ENCODE measurements at places on chromosomes 3 and 15.
A peak's percentile ranks its signal among the peaks of the same experiment; 100 is the strongest.

DNA sequence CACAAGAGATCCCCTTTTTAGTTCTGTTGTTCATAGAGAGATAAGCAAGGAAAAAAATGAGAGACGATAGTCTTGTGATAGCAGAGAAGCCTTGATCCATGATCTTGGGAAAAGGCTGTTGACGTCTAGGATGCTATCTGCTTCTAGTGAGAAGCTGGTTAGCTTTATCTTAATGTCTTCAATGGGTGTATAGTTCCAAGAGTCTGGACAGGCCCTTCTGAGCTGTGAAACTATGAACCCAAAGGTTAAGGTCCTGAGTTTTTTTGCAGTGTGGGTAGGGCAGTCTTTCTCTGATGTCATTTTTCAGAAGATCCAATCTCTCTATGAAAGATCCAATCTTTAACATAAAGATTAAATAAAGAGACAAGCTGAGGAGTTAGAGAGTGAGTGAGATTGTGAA is 10.5 kb upstream of the NOX5 start:
- no peak for DNase-seq

DNA sequence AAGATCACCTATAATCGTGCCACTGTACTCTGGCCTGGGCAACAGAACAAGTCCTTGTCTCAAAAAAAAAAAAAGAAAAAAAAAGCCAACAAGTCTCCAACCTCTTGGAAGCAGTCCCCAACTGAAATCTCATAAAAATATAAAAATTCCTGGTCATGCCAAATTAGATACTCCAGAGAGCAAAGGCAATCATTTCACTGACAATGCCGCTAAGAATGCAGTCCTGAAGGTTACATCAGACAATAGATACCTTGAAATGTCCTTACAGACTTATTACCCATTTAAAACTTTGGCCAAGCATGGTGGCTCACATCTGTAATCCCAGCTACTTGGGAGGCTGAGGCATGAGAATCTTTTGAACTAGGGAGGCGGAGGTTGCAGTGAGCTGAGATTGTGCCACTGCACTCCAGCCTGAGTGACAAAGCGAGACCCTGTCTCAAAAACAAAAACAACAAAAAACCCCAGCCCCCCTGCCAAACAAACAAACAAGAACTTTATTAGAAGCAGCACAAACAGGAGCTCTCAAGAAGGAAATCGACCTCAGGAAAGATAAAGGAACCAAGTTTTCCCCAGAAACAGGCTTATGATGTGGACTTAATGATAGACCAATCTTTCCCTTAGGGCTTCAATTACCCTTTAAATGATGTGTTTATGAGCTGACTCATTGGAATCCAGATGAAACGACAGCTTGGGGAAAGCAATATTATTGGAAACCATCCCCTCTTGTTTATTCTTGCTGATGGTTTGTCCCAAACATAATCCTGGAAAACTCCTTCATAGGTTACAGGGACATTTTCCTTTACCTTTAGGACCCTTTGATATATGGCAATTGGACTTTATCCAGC is 53.1 kb upstream of the XCR1 start:
- DNase-seq, result no peak

DNA sequence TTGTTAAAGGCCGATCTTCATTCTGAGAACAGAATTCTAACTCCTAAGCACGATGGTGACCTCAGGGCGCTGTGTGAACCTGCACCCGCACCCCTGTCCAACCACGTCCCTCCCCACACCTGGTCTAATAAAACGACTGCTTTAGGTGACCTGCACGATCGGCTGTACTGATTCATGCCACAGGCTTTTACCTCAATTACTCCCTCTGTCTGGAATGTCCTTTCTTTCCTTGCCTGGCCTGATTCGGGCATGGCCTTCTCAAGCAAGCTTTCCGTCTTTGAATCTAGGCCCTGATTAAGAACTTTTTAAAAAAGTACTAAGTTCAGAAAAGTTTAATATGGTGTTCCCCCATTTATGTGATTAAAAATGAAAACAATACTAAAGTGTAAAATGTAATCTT is 842 bp upstream of the U2SURP start:
- no peak for DNase-seq

- peak; percentile 99 for DNase-seq
These were observed 13.9 kb upstream of the PRICKLE2 start for GRCh38 chr3:64238971-64239667.

DNA sequence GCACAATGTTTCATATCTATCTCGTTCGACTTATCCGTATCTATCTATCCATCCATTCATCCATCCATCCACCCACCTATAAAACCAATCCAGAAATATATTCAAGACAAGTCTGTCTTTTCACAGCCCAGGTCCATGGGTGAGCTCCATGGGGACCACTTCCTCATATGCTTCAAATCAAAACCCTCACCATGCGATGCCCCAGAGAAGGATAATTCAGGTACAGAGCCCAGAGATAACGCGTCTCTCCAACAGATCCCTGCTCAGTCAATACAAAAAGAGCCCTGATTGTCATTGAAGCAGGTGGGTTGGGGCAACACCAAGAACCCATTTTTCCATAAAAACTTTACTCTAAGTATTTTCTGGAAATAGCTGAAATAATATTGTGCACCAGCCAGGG is 47.2 kb downstream of the PCSK6 start:
- DNase-seq, result no peak

DNA sequence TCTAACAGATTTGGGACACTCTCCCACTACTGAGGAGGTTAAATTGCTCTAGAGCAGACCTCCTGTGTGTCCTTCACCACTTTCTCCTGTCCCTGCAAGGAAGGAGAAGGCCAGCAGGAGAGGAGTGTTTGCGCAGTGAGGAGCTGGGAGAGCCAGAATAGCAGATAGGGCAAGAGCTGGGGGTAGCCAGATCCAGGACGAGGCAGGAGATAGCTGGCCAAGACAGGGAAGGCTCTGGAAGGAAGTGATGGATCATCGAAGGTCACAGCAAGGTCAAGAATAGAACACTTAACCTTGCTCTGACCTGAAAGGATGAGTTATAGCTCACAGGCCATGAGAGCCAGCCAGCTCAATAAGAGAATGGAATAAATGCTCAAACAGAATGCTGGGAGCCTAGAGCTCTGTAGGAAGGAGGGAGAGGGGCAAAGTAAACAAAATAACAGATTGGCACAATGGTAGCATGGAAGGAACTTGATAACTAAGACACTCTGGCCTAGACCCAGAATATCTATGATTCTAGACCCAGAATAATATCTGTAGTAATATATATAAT is 37.5 kb upstream of the FSIP1 start:
- no peak for DNase-seq

- no peak for DNase-seq
These were observed 15.0 kb upstream of the PSMD6 start for GRCh38 chr3:64038253-64038767.

- no peak for DNase-seq
These were observed 22.8 kb downstream of the MESP1 start for GRCh38 chr15:89728254-89728653.

- no peak for DNase-seq
These were observed 238.5 kb downstream of the DOCK3 start for GRCh38 chr3:50913260-50913659.

- peak; percentile 75 for DNase-seq
These were observed 27.9 kb downstream of the TP53BP1 start for GRCh38 chr15:43465100-43465499.

GRCh38 chr3:47113669-47114365 is 50.1 kb downstream of the SETD2 start:
- DNase-seq, result peak; percentile 83

- no peak for DNase-seq
These were observed 112.7 kb upstream of the PRR23C start for GRCh38 chr3:139157161-139157932.

DNA sequence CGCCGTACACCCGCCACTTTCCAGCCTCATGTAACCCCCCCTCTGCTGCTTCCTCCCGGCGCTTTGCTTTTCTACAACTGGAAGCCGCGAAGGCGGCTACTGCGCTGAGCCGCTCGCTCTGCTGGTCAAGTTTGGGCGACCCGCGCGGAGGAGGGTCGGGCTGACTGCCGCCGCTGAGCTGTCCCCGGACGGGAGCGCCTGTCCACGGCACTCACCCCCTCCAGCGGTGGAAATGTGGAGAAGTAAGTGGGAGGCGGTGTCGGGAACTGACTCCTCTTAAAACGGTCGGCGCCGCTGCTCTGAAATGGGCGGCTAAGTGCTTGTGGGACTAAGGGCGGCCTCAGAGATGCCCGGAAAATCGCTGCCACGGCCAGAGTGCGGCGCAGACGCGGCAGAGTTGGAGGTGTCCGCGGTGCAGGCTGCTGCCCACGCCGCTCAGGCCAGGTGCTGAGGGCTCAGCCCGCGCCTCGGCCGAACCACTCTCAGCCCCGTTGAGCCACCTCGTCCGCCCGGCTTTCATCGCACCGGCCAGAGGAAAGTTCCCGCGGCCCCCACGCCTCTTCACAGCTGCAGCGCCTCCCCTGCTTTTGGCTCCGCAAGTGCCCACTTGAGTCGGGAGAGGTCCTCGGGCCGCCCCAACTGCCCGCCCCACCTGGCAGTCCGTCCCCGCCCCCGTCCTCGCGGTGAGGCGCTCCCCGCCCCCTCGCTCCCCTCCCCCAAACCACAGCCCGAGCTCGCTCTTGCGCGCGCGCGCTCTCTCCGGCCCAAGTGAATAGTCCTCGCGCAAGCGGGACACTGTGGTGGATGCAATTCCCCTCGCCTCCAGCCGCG is at the start of gene EPHA6:
Gene EPHA6 (plus strand): TSS at position 775 of the 831 bp plus-strand sequence.
- DNase-seq, result peak; percentile 16

- DNase-seq, result no peak
These were observed 95.3 kb downstream of the SLC9A9 start for GRCh38 chr3:143753006-143753405.

- DNase-seq, result no peak
These were observed 310.9 kb upstream of the UMPS start for GRCh38 chr3:124419303-124419702.

GRCh38 chr3:59133311-59133710 is 83.5 kb upstream of the CFAP20DC start:
- peak; percentile 72 for DNase-seq

GRCh38 chr3:69107841-69108240 is 14.6 kb downstream of the LMOD3 start:
- no peak for DNase-seq

- DNase-seq, result no peak
These were observed 3.4 kb upstream of the ATP2B2 start for GRCh38 chr3:10508619-10509260.

DNA sequence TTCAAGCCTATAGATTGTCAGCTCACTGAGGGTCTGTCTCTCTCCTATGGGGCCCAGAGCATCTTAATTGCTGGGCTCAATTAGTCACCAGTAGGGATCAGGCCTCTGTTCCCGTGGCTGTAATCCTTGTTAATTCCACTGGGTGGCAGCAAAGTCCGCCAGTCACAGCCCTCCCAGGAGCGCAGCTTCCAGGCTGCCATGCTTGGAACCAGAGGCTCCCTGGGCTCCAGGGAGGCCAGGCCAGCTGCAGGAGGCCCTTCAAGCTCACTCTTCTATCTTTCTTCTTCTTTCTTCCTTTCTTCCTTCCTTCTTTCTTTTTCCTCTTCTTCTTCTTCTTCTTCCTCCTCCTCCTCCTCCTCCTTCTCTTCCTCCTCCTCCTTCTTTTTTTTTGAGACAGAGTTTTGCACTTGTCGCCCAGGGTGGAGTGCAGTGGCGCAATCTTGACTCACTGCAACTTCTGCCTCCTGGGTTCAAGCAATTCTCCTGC is 14.4 kb downstream of the RNU5B-1 start:
- peak; percentile 54 for DNase-seq

GRCh38 chr3:184694716-184695115 is 17.1 kb downstream of the MAGEF1 start:
- no peak for DNase-seq

DNA sequence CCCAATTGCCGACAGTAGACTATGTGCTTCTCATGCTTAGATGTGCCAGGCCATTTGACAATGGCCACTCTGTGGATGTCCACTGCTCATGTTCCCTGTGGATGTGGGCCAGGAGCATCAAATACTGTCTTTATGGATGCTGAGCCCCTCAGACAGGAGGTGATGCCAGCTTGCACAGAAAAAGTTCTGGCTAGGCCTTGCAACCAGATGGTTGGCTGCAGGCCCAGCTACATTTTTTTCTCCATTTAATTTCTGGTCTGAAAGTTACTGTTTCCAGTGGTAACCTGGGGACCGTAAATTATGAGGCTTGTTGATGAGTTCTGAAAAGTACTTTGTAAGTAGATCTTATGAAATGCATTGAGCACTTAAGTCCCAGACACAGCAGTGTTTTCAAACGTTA is 228.5 kb downstream of the CHL1 start:
- no peak for DNase-seq

DNA sequence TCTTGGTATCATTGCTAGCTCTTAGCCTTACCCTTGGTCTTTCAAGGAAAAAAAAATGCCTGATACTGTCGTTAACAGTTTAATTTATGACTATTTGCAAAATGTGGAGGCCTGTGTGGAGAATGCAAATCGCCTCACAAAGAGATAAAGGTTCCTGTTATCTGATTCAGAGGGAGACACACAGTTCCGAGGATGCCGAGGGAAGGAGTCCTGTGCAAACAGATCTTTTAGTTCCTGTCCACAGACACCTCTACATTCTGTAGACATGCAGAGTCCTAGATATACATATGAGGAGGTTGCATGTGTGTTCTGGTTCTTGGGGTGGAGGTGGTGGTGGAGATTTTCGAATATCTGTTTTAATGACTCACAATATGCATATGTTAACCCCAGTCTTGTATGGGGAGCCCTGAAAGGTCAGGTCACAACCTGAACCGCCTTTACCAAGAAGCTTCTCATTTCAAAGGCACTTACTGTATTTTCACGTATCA is 5.7 kb downstream of the NR2F2 start:
- DNase-seq, result no peak

GRCh38 chr3:81962396-81962795 is 201.0 kb upstream of the GBE1 start:
- no peak for DNase-seq

GRCh38 chr3:18208091-18208490 is 217.0 kb downstream of the SATB1 start:
- DNase-seq, result no peak

GRCh38 chr3:61903931-61904657 is 342.7 kb downstream of the PTPRG start:
- peak; percentile 24 for DNase-seq

DNA sequence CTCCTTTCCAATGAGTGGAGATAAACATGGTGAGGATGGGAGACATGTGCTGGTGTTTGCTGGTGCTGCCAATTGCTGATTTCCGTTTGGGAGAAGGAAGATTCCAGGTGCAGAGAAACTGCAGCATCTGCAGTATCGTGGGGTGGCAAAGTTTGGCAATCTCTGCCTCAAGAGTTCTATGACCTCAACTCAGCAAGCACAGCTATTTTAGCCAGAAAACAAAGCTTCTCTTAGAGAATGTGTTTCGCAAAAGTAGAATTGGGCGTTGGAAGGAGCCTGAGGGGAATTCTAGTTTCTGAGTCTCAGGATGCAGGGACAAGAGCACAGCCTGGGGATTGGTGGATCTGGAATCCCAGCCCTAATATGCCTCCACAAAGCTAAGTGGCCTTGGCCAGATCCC is 18.2 kb upstream of the SHC4 start:
- DNase-seq, result no peak

GRCh38 chr3:156293566-156293965 is 173.2 kb downstream of the KCNAB1 start:
- DNase-seq, result no peak

- no peak for DNase-seq
These were observed 5.6 kb upstream of the ISLR start for GRCh38 chr15:74167891-74168331.

- DNase-seq, result no peak
These were observed 54.0 kb upstream of the SLCO2A1 start for GRCh38 chr3:134083626-134084241.

Measured in fibroblast of skin of left quadriceps (primary cell).